ENCODE measurements at places on chromosomes 3 and 15.
A peak's percentile ranks its signal among the peaks of the same experiment; 100 is the strongest.

- no peaks in the 10 kb centered on the region for H3K27me3 ChIP-seq
- H3K27ac ChIP-seq: peak overlapping the region; percentile 73
- peak; percentile 54 for DNase-seq
- no peaks in the 10 kb centered on the region for H3K36me3 ChIP-seq
- peak overlapping the region; percentile 72 for H3K4me3 ChIP-seq
- peaks cover 25% of the 10 kb centered on the region for H3K4me1 ChIP-seq
Measured at GRCh38 chr3:177358977-177359592, 161.8 kb upstream of the TBL1XR1 start.

DNA sequence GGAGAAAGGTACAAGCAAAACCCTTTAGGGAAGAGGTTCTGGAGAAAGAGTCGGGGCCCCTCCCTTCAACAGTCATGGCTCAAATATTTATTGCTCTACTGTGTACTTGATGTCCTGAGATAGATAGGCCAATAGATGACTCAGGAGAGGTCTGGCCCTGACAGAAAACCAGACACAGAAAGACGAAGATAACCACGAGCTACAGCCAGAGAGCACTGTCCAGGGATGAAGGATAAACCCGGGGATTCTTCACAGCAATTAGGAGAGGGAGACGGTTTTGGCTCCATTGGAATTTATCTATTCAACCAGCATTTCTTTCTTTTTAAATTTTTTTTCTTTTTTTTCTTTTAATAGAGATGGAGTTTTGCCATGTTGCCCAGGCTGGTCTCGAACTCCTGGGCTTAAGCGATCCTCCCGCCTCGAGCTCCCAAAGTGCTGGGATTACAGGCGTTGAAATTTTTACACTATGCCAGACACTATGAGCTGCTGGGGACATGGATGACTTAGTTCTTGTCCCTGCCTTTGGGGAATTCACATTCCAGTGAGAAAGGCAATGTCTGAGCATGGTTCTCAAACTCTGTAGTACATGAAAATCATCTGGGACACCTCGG is 4.6 kb upstream of the CIDEC start:
- DNase-seq: no peak
- no peaks in the 10 kb centered on the region for H3K36me3 ChIP-seq
- no peak overlapping the region for H3K27ac ChIP-seq
- no peaks in the 10 kb centered on the region for H3K4me1 ChIP-seq
- no peaks in the 10 kb centered on the region for H3K27me3 ChIP-seq

DNA sequence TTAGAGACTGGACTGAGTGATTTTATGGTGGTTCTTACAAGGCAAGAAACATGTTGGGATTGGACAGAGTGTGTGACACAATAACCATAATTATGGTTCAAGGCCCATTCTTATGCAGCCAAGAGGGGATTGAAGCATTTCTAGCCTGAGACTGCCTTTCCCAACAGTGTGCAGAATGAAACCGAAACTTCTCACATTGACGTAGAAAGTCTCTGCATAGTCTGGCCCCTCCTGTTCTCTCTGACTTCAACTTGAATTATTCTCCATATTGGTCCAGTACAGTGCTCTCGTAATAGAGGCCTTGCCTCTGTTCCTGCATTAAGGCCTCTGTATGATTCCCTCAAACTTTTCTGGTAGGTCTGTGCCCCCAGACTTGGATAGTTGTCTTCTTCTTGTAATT is 138.3 kb downstream of the DIPK2A start:
- H3K27me3 ChIP-seq: no peaks in the 10 kb centered on the region
- H3K4me3 ChIP-seq: no peak overlapping the region
- no peak overlapping the region for H3K27ac ChIP-seq
- DNase-seq: no peak
- no peaks in the 10 kb centered on the region for H3K4me1 ChIP-seq
- H3K36me3 ChIP-seq: no peaks in the 10 kb centered on the region

DNA sequence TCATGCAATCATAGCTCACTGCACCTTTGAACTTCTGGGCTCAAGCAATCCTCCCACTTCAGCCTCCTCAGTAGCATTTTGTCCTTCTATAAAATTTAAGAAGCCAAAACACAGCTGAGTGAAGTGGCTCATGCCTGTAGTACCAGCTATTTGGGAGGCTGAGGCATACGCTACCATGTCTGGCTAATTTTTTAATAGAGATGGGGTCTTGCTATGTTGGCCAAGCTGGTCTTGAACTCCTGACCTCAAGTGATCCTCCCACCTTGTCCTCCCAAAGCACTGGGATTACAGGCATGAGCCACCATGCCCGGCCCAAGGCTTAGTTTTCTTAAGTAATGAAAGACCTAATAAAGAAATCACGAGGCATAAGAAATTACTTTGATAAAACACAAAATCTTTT is 14.7 kb upstream of the FNDC3B start:
- no peak for DNase-seq
- no peaks in the 10 kb centered on the region for H3K4me1 ChIP-seq
- no peaks in the 10 kb centered on the region for H3K27me3 ChIP-seq
- H3K4me3 ChIP-seq: no peak overlapping the region
- no peaks in the 10 kb centered on the region for H3K36me3 ChIP-seq

- no peaks in the 10 kb centered on the region for H3K4me1 ChIP-seq
- no peaks in the 10 kb centered on the region for H3K36me3 ChIP-seq
- no peak overlapping the region for H3K27ac ChIP-seq
Measured at GRCh38 chr3:190096345-190096744, 24.4 kb downstream of the P3H2 start.

GRCh38 chr15:94411846-94412245 is 180.5 kb downstream of the MCTP2 start:
- no peak overlapping the region for H3K4me3 ChIP-seq
- H3K27ac ChIP-seq: no peak overlapping the region
- no peaks in the 10 kb centered on the region for H3K27me3 ChIP-seq
- H3K4me1 ChIP-seq: no peaks in the 10 kb centered on the region
- no peaks in the 10 kb centered on the region for H3K36me3 ChIP-seq

GRCh38 chr15:71743861-71744382 is 66.4 kb upstream of the NR2E3 start:
- DNase-seq: peak; percentile 35
- H3K27ac ChIP-seq: no peak overlapping the region
- H3K4me3 ChIP-seq: no peak overlapping the region
- no peaks in the 10 kb centered on the region for H3K4me1 ChIP-seq

GRCh38 chr3:73273341-73273740 is 211.9 kb downstream of the EBLN2 start:
- H3K4me3 ChIP-seq: no peak overlapping the region
- no peak for DNase-seq
- H3K27ac ChIP-seq: no peak overlapping the region
- H3K27me3 ChIP-seq: no peaks in the 10 kb centered on the region

DNA sequence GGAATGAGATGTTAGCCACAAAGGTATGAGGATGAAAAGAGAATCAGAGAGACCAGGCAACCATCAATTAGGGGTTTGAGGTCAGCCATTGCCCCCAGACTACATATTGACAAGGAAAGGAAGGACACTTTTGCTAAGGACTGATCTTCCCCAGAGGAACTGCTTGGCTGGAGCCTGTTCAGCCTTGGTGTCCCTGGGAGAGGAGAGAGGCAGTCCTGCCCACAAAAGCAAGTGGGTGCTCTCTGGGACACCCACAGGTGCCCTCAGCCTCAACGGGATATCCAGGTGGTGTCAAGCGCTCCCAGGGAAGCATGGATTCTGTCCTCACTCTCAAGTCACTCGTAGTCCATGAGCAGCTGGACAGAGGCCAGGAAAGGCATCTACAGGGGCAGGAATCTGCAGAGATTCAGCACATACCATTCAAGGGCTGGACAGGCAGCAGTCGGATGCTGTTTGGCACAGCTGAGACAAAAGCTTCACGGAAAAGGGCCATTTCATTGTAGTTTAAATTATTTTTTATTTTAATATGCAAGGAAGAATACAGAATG is 166.2 kb downstream of the UACA start:
- no peaks in the 10 kb centered on the region for H3K36me3 ChIP-seq
- H3K4me3 ChIP-seq: no peak overlapping the region
- no peaks in the 10 kb centered on the region for H3K4me1 ChIP-seq
- H3K27ac ChIP-seq: no peak overlapping the region

GRCh38 chr3:159151130-159151529 is 349.3 kb downstream of the MFSD1 start:
- H3K27ac ChIP-seq: no peak overlapping the region
- H3K27me3 ChIP-seq: no peaks in the 10 kb centered on the region
- no peak overlapping the region for H3K4me3 ChIP-seq
- DNase-seq: no peak
- H3K4me1 ChIP-seq: no peaks in the 10 kb centered on the region

- peaks cover 3% of the 10 kb centered on the region for H3K36me3 ChIP-seq
- H3K4me1 ChIP-seq: peaks cover 10% of the 10 kb centered on the region
- DNase-seq: no peak
- H3K4me3 ChIP-seq: no peak overlapping the region
- no peaks in the 10 kb centered on the region for H3K27me3 ChIP-seq
Measured at GRCh38 chr3:17070161-17070959, 185.6 kb downstream of the PLCL2 start.

GRCh38 chr3:178436773-178437172 is 99.5 kb upstream of the KCNMB2 start:
- H3K4me3 ChIP-seq: no peak overlapping the region
- H3K27ac ChIP-seq: no peak overlapping the region
- no peak for DNase-seq
- H3K36me3 ChIP-seq: no peaks in the 10 kb centered on the region
- H3K27me3 ChIP-seq: no peaks in the 10 kb centered on the region
- H3K4me1 ChIP-seq: no peaks in the 10 kb centered on the region

DNA sequence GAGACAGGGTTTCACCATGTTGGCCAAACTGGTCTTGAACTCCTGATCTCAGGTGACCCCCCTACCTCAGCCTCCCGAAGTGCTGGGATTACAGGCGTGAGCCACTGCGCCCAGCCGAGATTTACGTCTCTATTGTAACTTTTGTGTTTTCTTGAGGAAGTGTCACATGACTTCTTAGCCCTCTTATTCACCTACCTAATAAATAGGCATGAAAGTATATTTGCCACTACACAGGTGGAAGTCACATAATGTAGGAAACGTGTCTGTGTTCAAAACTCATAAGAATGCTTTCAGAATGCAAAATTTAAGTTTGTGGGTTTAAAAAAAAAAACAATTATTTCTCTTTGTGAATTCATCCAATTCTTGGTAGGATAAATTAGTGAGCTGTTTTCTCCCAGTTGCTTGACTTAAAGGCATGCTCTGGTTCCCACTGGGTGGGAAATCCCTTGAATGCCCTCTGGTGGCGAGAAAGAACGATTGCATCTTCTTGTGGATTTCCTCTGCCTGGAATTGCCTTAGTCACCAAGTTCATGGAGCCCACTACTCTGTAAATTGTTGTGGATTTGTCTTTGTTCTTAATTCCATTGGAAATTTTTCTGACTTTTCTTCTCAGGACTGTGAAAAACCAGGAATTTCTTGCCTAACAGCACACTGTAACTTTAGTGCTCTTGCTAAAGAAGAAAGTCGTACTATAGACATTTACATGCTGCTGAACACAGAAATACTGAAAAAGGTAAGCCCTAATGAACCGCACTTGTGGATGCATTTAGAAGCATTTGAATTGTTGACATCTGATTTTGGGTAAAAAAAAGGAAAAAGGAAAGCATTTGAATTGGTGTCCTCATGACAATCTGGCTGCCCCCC is 82.2 kb upstream of the CTDSPL start:
- no peak overlapping the region for H3K4me3 ChIP-seq
- no peaks in the 10 kb centered on the region for H3K27me3 ChIP-seq
- no peak for DNase-seq

GRCh38 chr3:143124601-143125520 is 5.3 kb downstream of the CHST2 start:
- peaks cover 11% of the 10 kb centered on the region for H3K27me3 ChIP-seq
- H3K36me3 ChIP-seq: no peaks in the 10 kb centered on the region
- DNase-seq: no peak
- H3K27ac ChIP-seq: no peak overlapping the region
- no peak overlapping the region for H3K4me3 ChIP-seq

DNA sequence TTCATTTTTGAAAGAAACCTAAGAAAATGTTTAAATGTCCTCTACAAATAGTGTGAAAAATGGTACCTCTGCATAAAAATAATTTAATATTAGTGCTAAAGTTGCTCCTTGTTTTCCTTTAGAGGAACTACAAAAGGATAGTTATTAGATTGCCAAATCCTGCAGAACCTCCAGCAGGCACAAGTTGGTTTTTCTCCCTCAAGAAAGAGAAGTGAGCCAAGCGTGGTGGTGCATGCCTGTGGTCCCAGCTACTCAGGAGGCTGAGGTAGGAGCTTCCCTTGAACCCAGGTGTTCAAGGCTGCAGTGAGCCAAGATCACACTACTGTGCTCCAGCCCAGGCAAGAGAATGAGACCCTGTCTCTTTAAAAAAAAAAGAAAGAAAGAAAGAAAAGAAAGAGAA is 85.1 kb upstream of the TSEN2 start:
- no peaks in the 10 kb centered on the region for H3K4me1 ChIP-seq
- DNase-seq: no peak
- H3K27ac ChIP-seq: no peak overlapping the region
- no peaks in the 10 kb centered on the region for H3K27me3 ChIP-seq
- no peaks in the 10 kb centered on the region for H3K36me3 ChIP-seq

- peaks cover 28% of the 10 kb centered on the region for H3K27me3 ChIP-seq
- H3K4me3 ChIP-seq: no peak overlapping the region
- H3K27ac ChIP-seq: no peak overlapping the region
- DNase-seq: no peak
- no peaks in the 10 kb centered on the region for H3K4me1 ChIP-seq
- H3K36me3 ChIP-seq: no peaks in the 10 kb centered on the region
Measured at GRCh38 chr15:101368086-101368780, 73.2 kb upstream of the SNRPA1 start.

DNA sequence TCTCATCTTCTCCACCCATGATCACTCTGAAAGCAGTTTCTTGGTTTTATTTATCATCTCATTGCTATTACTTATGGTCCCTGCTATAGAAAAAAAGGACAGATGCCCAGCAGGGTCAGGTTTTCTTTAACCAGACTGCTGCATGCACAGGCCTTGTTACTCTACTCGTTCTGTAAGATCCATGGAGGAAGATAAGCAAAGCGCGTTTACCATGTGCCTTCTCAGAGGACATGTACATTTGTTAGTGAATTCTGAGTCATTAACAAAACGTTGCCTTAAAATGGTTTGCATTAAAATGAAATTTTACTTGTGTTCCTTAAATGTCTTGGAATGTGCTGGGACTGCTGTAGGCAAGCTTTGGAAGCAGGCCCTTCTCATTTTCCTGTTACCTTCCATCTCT is 657.3 kb upstream of the KCNMB2 start:
- H3K36me3 ChIP-seq: no peaks in the 10 kb centered on the region
- no peak overlapping the region for H3K27ac ChIP-seq
- H3K27me3 ChIP-seq: no peaks in the 10 kb centered on the region
- H3K4me3 ChIP-seq: no peak overlapping the region

GRCh38 chr3:73446467-73447110 is 178.2 kb downstream of the PDZRN3 start:
- no peak for DNase-seq
- no peaks in the 10 kb centered on the region for H3K27me3 ChIP-seq
- no peaks in the 10 kb centered on the region for H3K4me1 ChIP-seq
- H3K4me3 ChIP-seq: no peak overlapping the region
- H3K36me3 ChIP-seq: no peaks in the 10 kb centered on the region

GRCh38 chr3:30305021-30305420 is 301.4 kb upstream of the TGFBR2 start:
- no peak overlapping the region for H3K4me3 ChIP-seq
- DNase-seq: no peak
- H3K27ac ChIP-seq: no peak overlapping the region
- H3K4me1 ChIP-seq: no peaks in the 10 kb centered on the region

- H3K27ac ChIP-seq: no peak overlapping the region
- no peak for DNase-seq
Measured at GRCh38 chr15:51180011-51180410, 85.3 kb upstream of the TNFAIP8L3 start.

Data from T-cell (primary cell).